ENCODE measurements at places on chromosomes 12 and 14.

DNA sequence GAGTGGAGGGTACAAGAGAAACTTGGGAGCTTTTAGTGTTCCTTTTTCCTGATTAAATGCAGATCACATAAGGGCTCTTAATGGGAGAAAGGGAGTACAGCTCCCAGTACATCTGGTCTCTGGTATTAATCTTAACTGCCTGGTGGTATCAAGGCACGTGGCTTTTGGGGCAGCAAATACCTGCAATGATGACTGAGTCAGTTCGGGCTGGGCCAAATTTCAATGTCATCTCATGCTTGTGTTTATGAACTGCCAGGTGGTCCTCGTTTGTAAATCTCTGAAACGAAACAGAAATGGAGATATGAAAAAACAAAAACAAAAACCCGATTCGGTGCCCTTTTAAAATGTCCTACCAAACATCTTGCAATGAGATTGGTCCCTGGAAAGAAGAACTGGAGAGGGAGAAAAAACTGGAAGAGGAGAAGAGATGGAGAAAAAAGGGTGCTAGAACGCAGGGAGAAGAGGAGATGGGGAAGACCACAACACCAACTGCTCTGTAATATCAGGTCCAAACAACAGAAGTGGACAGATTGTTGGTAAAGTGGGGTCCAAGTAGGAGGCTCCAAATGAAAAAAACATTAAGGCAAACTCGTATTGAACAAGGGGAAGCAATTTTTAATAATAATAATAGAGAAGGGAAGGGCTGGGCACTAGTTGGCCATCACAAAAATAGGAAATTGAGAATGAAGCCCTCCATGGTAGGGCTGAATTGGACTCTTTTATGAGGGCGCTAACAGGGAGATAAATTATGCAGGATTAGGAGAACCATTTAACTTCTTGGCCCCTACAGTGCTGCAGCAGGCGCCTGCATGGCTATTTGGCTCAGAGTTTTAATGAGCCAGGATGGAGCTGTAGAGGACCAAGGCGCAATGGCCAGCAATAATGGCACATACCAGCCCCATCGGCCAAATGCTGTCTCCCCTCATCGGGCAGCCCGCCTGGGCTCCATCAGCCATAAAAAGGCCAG, 45.4 kb upstream of the NPFF start:
- no peak for DNase-seq

- no peak for DNase-seq
Observed at GRCh38 chr12:38998887-38999482, 93.6 kb upstream of the CPNE8 start.

DNA sequence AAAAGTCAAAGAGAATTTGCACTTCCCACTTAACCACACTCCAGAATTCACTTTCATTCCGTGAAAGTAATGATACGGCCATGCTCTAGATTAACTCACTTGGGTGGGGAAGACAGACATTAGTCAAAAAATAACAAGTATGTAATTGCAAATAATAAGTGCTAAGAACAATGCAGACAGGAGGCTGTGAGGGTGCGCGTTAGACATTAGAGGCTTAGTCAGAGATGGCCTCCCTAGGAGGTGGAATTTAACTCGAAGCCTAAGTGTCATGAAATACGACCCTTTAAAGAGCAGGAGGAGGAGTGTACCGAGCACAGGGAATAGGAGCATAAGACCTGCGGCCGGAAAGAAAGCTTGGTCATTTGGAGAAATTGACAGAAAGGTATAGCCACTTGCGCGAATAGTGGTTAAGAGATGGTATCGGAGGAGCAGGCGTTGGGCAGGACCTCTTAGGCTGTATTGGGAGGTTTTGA, 628 bp downstream of the SNRPF start:
- DNase-seq: peak; percentile 8

DNA sequence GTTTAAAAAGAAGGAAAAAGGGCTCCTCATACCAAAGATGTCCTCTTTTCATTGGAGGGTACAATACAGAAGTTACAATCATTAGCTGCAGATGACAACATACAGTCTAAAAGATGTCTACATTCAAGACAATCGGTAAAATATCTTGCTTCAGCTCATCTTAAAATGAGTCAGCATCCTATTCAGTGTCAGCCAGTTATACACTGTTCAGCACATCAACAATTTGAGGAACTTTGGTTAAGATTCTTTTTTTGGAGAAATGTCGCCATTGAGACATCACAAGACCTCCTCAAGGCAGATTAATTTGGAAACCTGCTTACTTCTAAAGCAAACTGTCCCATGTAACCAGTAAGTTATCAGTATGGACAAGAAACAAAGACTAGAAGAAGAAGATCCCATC, 100.7 kb upstream of the SLC38A4 start:
- no peak for DNase-seq

DNA sequence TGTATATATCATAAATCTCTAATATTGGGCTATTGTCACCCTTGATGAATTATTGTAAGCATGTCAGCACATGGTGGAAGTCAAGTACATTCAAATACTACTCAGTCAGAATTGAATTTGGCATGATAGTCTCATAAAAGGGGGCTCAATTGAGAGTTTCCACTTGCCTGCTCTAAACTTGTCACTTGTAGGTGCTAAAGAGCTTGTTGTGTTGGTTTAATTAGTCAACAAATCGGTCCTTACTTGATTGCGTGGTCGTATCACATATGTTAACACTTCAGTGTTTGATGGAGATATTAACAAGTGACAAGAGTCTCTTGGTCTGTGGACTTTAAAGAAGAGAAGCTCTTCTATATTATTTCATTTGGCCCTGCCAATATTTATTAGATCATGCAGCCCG, 81.1 kb downstream of the NKX2-1 start:
- DNase-seq: no peak

DNA sequence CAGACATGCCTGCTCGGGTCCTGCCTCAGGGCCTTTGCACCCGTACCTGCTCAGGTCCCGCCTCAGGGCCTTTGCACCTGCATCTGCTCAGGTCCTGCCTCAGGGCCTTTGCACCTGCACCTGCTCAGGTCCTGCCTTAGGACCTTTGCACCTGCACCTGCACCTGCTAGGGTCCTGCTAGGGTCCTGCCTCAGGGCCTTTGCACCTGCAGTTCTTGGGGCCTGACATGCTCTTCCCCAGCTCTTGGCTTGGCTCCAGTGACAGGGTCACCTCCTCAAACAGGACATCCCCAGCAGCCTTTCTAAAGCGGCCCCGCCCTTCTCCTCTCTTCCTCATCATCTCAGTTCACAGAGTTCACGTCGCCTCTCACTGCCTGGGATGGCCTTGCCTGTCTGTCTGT, 54.9 kb upstream of the NCOR2 start:
- no peak for DNase-seq

DNA sequence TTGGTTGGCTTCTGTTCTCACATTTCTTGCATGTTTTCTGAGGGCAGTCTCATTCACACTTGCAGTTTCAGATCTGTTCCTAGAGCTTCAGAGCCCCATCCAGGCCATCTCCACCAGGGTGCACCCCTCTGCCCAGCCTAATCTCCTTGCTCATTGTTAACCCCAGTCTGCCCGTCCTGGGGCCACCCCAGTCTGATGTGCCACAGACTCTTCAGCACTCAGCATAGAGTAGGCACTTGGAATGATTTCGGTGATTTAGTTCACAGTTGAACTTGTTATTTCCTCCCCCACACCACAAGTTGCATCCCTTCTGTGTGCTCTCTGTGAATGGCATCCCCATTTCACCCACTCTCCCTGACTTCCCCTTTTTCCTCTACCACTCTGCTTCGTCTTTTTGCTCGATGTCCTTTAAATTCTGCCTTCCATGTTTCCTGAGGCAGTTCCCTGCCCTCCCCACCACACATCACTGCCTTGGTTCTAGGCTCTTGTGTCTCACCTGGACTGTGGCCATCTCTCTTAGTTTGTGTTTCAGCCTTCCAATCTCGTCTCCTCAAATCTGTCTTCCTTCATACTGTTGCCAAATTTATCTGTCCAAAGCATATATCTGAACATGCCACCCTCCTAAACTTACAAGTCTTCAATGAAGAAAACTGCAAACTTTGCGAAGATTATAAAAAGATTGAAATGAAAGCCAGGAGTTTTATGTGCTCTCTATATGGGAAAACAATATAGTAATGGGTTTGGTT, 41.5 kb downstream of the ANO6 start:
- DNase-seq: peak; percentile 21

DNA sequence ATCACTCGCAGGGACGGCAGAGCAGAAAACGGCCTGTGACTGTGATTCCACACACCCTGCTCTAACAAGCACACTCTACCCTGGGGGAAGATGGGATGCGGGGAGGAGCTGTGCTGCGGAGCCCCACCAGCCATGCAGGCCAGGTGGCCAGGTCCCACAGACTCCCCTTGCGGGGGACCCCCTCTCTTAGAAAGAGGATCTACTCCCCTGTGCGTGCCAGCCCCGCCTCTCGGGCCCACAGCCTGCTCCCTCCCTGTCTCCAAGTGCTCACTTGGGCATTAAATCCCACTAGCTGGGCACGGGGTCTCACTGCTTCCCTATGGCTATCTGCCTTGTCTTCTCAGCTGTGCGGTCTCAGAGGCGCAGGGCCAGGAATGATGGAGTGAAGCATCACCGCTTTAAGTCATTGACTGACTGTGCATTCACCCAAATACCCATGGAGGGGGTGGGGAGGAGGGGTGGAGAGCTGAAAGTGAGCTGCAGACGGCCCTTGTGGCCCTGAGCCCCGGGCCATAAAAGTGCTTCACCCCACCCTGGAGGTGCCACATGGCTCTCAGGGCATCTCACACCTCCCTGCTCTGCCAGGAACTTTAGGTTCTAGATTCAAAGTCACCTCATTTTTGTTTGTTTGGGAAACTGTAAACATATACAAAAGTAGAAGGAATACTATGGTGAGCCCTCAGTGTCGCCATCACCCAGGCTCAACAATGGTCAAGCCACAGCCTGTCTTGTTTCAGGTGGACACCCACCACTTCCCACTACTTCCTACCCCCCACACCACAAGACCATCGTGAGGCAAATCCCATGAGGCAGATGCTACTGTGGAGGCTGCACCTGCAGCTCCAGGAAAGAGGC, 9.4 kb downstream of the STX2 start:
- no peak for DNase-seq

- DNase-seq: no peak
Observed at GRCh38 chr12:93972411-93973208, 175.8 kb upstream of the PLXNC1 start.

DNA sequence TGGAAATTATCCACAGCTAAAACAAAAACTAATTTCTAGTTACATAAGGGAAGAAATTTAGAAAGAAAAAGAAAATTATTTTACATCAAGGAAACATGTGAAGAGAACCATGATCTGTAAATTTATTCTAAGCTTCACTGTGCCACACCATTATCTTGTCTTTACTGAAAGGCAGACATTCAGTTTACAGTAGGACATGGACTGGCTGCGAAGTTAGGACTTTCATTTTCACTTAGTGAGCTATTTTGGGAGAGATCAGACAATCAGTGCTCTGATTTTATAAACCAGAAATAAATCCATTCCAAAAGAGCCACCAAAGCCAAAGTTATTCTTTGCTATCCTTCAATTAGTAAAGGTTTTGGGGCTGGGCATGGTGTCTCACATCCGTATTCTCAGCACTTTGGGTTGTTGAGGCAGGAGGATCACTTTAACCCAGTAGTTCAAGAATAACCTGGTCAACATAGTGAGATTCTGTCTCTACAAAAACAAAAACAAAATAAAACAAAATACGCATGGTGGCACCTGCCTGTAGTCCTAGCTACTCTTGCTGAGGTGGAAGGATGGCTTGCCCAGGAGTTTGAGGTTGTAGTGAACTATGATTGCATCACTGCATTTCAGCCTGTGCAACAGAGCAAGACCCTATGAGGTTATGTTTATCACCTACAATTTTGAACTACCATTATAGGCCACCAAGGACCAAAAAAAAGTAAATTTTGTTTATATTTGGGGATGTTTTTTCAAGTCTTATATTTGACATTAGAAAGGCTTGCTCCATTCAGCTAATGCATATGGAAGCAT, 1084.8 kb upstream of the ATXN7L3B start:
- no peak for DNase-seq

- DNase-seq: no peak
Observed at GRCh38 chr14:95664066-95664465, 22.2 kb upstream of the TCL1B start.

GRCh38 chr12:125856366-125856765, 791.1 kb downstream of the AACS start:
- DNase-seq: no peak

DNA sequence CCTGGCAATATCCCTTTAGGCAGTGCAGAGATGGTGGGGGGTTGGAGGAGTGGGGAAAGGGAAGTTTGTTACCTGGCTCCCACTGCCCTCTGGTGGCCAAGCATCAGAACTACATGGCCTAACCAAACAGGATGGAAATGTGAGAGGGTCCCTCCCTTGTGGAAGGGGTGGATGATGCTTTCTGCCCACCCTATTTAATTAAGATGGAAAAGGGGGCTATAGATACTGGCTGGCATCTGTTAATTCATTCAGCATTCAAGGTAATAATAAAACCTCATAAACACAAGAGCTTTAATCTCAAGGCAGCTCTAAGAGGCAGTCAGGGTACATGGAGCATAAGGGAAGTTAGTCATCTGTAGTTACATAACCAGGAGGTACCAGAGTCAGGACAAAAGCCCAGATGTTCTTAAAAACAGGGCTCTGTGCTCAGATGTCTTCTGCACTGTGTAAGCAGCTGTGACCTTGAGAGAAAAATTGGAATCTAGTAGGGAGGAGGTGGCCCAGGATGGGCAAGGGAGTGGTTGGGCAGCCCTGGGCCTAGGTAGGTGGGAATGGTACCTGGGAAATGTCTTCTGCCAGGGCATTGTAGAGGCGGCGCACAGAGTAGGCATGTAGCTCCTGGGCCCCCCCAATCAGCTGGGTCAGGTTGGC, 4.6 kb downstream of the AP1G2 start:
- peak; percentile 49 for DNase-seq

- DNase-seq: peak; percentile 47
Observed at GRCh38 chr12:6946033-6946919, 2.5 kb downstream of the C12orf57 start.

DNA sequence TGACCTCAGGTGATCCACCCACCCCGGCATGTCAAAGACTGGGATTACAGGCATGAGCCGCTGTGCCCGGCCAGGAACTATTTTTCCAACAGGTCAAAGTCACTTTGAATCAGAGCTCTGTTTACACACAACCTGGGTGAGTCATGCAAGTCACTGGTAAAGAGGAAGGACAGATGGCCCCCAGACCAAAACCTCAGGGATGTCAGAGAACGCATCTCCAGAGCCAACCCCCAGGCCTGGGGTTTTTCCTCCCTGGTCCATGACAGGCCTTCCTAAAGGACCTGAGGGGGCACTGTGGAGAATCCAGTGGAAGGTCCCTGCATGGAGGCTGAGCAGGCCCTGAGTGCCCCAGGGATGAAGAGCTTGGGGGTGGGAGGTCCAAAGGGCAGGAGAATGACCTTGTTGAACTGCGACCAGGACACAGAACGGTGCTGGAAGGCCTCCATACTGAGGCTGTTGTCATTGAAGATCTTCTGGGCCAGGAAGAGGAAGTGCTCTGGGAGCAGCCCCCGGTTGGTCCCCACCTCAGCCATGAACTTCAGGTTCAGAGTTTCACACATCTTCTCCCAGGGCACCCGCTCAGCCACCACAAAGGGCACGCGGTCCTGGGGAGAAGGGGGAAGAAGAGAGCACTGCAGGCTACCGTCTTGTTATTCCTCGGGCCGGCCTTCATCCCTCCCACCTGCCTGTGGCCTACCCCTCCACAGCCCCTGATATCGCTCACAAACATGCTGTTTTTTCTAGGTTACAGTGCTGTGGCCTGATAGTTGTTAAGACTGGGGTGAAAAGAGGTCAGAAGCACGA, 9.1 kb downstream of the STAT6 start:
- peak; percentile 51 for DNase-seq

- peak; percentile 11 for DNase-seq
Observed at GRCh38 chr12:52713960-52714886, 10.9 kb upstream of the KRT77 start.
